Activated CD8-positive, alpha-beta memory T cell treated with anti-CD3 and anti-CD28 coated beads for 4 hours (primary cell): ENCODE measurements at places on chromosomes 12 and 14.

DNA sequence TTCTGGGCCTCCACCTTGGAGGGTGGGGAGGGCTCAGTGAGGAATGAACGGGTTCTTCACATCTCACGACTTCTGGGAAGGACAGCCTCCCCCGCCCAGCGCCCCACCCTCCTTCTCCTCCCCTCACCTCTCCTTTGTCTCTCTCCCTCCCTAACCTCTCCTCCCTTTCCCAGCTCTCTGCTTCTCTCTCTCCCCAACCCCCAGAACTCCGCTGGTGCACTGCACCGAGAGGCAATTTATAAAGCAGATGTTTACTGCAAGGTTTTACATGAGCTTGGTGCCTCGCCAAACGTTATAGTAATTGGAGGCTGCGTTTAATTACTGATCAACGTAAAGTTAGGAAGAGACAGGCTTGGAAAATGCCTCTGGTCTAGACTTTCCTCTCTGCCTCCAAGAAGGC lies 42.9 kb upstream of the FAM222A start:
- DNase-seq = no peak

DNA sequence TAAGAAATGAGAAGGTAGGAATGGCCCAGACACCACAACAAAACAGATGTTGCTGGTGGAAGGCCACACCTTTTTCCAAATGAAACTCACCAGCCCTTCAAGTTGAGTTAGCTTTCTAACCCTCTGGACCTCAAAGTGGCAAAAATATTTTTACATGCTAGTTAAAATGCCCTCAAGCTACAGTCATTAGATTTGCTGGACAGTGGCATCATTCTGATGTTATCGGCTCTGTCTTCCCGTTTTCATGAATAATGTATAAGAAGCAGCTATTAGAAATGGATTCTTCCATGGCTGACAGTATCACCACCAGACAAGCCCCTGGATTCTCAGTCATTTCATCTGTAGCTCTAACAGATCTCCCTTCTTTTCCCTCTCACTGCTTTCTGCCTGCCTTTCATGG lies 37.1 kb upstream of the PLXNC1 start:
- no peak for DNase-seq

DNA sequence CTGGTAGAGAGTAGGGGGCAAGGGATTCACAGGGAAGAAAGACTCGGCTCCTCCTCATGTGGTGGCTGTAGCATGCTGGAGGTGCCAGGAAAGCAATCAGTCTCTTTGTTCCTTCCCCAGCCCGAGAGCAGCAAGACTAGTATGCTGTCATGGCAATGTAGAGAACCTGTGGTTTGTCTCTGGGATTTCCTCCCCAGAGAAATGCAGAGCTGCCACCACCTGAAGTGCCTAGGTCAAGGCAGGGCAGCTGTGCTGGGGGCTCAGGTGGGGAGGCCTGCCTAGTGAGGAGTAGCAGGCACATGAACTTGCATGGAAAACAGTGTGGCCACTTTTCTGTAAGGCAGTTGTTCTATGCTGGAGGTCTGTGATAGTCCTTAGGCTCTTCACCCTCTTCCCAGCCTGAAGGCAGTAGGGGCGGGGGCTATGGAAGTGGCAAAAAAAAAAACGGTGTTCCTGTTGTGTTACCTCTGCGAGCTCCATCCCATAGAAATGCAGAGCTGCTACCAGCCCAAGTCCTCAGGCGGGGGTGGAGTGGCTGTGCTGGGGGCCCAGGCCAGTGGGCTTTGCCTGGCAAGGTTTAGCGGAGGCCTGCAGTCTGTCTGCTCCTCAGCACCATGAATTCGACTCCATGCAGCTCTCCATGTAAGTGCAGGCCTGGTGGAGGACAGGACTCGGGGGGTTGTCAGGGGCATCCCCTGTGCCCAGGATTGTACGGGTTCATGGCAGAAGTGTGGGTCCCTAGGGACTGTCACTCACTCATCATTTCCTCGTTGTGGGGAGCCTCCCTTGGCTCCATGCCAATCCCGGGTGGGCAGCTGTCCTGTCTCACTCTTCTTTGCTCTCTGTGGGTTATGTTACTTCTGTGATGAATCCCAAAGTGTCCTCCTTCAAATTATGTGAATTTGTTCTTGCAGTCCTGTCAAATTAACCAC lies 4.1 kb upstream of the CLEC4D start:
- no peak for DNase-seq

GRCh38 chr14:61472011-61472672 lies 150.8 kb downstream of the PRKCH start:
- no peak for DNase-seq

DNA sequence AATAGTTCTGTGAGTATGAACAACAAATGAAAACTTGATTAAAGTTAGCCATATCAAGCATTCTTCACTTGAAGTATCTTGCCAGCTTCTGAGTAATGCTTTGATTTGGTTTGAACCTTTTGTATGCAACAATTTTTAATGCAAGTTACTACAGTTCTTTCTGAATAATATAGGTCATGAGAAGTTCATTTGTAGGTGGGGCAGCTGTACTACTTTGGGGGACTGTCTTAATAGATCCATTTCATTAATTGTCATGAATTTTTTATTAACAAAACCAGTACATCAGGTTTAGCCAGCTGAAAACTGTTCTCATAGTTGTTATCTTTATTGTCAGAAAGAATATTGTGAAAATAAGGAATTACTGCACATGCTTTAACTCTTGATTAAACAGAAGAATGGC lies 142.7 kb downstream of the FOXA1 start:
- DNase-seq = no peak

DNA sequence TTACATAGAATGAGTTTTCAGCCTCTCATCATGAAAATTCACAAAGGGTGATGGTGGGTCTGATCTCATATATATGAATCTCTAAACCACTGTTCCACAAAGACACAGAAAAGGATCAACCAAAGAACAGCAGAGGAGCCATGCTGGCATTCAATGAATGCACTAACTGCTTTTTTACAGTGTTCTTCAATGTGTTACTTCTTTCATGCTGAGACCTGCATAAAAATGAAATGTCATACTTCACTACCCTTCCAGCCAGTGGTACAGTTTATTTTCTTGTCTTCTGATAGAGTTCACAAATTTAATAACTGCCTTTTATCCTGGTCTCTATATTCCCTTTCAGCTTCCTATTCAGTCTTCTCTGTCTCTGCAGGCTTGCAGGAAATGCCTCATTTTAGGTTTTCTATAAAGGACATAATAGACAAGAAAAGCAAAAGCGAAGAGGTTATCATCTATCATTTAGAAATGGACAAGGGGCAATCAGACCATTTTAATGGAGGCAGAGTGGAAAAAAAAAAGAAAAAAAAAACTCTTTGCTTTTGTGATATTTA lies 836.7 kb upstream of the FOXG1 start:
- no peak for DNase-seq

DNA sequence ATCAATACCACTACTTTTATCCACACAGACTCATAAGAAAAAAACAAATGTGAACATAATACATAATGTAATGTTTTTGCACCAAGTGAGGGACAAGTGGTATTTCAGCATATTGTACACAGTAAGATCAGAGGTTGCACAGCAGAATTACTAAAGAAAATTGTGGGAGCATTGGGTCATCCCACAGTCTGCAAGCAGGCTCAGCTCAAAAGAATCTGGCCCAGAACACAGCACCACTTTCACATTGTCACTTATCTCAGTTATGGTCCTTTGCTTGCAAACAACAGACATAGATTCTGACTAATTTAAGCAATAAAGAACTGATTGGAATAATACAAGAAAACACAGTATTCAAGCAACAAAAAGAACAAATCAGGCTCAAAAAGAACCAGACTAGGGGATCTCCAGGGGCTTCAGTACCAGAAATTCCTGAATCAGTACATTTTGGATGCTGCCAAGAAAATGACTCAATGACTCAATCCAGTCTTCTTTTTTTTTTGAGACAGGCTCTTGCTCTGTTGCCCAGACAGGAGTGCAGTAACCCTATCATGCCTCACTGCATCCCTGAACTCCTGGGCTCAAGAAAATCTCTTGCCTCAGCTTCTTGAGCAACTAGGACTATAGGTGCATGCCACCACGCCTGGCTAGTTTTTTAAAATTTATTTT lies 42.9 kb upstream of the EEA1 start:
- DNase-seq = no peak

DNA sequence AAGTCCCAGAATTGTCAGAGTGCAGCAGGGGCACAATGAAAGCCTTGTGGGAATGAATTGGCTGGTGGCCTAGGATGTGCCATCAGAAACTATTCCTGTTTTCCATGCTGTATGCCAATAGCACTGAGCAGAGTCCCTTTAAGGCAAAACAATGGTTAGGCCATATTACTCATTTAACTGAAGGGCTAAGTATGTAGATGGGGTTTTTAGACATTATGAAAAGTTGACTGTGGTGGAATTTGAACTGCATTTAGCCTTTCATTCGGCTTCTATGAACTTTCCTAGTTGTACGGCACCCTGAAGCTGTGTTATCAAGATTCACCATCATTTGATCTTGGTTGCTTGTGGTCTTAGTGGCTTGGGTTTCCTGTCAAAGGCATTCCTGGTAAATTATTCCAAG lies 24.8 kb downstream of the IL26 start:
- no peak for DNase-seq

GRCh38 chr14:25090716-25091454 lies 40.9 kb upstream of the STXBP6 start:
- no peak for DNase-seq
